ENCODE measurements at places on chromosomes 6 and 20.

DNA sequence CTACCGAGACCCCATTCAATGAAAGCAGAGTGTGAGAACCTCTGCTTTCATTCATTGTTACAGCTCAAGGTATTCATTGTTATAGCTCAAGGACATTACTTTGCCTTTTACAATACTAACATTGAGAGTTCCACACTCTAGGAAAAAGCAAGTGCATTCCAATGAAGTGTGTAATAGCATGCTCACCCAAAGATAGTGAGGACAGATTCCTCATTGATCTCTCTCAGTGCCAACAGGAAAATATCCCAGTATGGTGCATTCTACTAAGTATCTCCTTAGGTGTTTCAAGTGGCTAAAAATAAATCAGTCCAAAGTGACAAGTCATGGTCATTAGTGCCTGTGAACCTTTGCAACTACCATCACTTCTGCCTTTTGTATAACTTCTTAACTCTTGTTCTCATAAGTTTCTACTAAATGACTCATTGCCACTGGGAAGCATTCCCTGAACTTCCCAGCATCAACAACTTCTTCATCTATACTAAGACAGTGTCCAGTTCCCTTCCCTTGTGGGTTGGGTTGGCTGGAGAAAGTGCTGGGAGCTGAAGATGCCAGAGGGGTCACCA, 140.7 kb upstream of the STXBP5 start:
- DNase-seq = no peak

DNA sequence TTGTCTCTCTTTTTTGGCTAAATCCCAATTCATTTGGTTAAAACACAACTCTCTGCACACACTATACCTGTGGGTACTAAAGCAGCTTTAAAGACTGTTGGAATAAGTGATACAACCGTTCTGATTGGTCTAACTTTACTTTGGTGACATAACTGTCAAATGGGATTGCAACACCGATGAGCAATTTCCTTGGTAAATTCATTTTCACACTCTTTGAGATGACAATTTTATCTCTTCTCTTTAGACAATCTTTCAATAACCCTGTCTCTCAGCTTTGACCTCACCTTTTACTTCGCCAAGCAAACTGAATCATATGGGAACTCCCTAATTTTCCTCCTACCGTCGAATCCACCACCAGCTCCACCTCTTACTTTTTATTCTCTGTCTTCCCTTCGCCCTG, 60.8 kb downstream of the ECT2L start:
- DNase-seq = no peak

DNA sequence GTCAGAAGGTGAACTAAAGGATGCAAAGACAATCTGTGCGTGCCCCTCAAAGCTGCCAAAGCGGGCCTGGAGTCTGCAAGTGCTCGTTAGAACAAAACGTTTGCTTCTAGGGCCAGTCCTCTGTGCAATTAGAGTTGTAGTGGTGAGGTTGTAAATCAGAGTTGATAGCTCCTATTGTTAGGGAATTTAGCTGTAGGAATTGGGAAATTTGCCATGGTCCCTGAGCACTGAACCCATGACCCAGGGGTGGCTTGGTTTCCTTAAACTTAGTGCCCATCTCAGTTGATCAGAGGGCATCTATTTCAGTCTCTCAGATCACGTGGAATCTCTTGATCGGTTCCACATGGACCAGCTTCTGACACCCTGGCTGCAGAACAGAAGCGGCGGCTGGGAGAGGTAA, 18.8 kb upstream of the RPS6KA2 start:
- DNase-seq = peak; percentile 27

DNA sequence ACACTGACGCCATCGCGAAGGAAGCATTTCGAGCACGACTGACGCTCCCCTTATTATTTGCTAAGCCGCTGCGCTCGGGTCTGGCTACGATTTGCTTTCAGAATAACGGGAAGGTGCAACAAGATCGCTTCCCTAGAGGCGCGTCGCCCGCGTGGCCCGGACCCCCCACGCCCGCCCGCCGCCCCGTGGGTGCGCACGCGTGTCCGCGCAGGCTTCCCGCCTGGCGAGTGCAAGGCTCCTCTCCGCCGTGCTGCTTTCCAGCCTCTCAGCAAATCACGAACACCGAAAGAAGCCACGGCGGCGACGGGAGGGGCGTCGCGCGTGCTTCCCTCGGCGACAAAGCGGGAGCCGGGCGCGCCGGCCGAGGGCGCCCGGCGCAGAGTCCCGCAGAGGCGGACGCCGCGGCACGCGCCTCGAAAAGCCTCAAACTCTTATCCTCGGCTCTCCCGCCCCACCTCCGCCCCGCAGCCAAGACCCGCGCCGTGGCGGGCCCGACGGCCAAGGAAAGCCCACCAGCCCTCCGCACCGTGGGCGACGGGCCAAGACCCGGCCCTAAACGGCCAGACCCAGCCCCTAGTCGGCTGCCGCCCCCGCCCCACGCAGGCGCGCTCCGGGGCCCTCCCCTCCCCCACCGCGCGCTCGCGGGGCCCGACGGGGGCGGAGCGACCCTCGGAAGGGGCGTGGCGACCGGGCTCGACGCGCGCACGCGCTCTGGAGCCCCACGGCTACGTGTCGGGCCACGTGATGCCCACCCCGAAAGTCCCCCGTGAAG, 987 bp upstream of the QKI start:
- DNase-seq = peak; percentile 88

DNA sequence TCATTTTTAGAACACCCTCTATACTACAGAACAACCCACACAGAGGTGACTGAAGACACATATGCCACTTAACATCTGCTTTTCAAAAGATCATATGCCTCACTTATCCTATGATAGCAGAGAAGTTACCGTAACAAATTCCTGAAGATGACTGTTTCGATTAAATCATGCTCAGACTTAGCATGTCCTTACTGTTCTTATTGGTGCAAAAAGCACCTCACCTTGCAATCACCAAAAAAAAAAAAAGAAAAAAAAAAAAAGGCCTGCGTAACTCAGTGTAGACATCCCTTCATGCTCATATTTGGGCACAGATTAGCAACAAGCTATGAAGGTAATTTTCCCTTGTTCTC, 17.7 kb upstream of the DST start:
- DNase-seq = no peak

GRCh38 chr20:14583413-14583812, 246.0 kb upstream of the FLRT3 start:
- DNase-seq = no peak

DNA sequence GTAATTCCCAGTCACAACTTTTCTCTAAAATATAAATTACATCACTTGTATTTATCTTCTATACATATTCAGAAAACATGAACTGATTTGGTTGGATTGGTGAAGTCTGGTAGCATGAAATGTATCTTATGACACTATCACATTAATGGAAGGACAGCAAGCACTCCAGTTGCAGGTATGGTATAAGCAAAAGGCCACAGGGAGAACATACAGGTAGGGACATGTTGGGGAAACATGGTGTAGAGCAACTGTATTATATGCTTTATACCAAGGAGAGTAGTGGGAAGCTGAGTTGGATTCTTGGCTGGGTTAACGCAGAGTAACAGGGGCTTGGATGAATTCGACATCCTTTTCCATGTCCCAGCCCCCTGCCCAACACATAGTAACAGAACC, 1.4 kb upstream of the VARS1 start:
- DNase-seq = no peak

GRCh38 chr6:130202782-130203181, 20.0 kb downstream of the SAMD3 start:
- no peak for DNase-seq

DNA sequence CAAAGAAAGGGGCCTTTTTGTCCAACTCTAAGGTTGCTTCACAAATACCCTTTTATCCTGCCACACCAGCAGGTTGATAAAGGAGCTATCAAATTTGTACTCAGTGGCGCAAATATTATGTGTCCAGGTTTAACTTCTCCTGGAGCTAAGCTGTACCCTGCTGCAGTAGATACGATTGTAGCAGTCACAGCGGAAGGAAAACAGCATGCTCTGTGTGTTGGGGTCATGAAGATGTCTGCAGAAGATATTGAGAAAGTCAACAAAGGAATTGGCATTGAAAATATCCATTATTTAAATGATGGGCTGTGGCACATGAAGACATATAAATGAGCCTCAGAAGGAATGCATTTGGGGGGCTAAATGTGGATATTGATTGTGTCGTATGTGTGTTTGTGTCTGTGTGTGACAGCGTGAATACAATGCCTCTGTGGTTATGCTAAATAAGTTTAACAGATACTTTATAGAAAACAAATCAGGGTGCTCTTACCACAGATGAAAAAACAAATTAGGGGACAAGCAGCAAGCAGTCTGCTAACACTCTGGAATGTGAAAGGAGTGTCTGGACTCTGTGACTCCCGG, 33.6 kb downstream of the HM13 start:
- DNase-seq = no peak

GRCh38 chr6:32785781-32786533, 22.6 kb upstream of the HLA-DQB2 start:
- peak; percentile 56 for DNase-seq

- DNase-seq = no peak
These were observed 3.8 kb downstream of the BCAS4 start for GRCh38 chr20:50798650-50799049.

- DNase-seq = no peak
These were observed 125.0 kb downstream of the FYN start for GRCh38 chr6:111748231-111748647.

- no peak for DNase-seq
These were observed 251.7 kb upstream of the QKI start for GRCh38 chr6:163162874-163163213.

GRCh38 chr6:40959781-40960327, 79.2 kb downstream of the UNC5CL start:
- no peak for DNase-seq

DNA sequence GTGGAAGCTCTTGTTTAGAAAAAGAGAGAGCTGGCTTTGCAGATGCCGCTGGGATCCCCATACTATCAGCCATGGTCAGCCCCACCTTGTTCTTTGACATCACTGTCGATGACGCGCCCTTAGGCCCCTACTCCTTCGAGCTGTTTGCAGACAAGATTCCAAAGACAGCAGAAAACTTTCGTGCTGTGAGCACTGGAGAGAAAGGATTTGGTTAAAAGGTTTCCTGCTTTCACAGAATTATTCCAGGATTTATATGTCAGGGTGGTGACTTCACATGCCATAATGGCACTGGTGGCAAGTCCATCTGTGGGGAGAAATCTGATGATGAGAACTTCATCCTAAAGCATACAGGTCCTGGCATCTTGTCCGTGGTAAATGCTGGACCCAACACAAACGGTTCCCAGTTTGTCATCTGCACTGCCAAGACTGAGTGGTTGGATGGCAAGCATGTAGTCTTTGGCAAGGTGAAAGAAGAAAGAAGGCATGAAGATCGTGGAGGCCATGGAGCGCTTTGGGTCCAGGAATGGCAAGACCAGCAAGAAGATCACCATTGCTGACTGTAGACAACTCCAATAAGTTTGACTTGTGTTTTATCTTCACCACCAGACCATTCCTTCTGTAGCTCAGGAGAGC, 2.4 kb upstream of the BLCAP start:
- no peak for DNase-seq
